ENCODE measurements at places on chromosomes 4 and X.

DNA sequence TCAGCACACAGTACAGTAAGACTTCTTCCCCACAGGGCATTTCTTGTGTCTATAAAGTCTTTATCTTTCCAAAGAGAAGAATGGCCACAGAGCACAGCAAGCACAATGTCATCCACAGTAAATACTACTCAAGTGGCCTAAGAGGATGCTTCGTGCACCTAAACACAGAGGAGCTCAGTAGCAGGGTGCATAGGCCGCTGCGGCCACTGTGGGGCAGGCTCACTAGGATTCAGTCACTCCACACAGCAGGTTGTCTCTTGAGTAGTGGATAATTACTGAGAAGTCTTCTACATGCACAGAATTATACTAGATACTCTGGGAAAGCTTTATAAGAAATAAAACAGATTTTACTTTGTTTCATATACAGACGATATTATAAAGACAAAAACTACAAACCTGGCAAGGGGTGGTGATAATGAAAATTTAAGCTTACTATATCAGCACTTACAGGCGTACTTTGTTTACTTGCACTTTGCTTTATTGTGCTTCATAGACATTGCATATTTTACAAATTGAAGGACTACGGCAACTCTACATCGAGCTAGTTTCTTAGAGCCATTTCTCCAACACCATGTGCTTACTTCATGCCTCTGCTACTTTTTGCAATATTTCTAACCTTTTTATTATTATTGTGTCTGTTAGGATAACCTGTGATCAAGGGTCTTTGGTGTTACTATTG is 78.5 kb downstream of the PRDM5 start:
- no peak for DNase-seq

- no peak for DNase-seq
These were observed 31.6 kb downstream of the SYNPO2 start for GRCh38 chr4:118920247-118920646.

GRCh38 chr4:24989327-24989726 is 41.4 kb downstream of the LGI2 start:
- DNase-seq, result no peak

GRCh38 chr4:138740816-138741745 is 274.5 kb upstream of the NOCT start:
- DNase-seq, result no peak

DNA sequence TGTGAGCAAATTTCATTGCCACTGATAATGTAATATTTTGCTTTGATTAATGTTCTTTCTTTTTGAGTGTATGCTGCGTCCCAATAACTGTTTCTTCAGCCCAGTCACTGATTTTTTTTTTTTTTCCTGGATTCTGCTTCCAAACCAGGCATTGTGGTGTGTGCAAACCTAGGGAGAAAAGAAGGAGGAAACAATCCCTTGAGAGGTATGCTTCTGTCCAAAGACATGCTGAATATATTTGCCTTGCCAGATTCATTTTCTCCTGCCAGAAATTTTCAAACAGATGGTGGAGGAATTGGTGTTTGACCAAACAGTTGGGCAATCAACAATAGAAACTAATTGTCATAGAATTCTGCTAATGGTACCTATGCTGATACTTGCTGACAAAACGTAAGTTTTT is 753.6 kb downstream of the RPA4 start:
- DNase-seq, result no peak

GRCh38 chr4:3871881-3872833 is 106.0 kb downstream of the ADRA2C start:
- DNase-seq, result no peak

DNA sequence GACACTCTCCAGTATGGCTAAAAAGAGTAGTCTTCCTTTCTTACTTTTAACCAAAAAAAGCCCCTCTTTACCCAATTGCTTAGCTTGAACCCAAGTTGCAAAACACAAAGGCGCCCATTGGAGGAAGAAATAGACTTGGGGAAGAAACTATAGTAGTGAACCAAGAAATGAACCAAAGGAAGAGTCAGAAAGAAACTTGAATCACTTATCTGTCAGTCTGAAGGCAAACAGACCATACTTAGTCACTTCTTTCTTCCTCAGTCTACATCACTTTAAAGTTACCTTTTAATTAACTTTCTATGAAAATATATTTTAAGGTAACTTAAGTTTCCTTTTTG is 161.4 kb upstream of the GIMD1 start:
- no peak for DNase-seq

- no peak for DNase-seq
These were observed 51.9 kb upstream of the PRPS1 start for GRCh38 chrX:107576392-107576791.

DNA sequence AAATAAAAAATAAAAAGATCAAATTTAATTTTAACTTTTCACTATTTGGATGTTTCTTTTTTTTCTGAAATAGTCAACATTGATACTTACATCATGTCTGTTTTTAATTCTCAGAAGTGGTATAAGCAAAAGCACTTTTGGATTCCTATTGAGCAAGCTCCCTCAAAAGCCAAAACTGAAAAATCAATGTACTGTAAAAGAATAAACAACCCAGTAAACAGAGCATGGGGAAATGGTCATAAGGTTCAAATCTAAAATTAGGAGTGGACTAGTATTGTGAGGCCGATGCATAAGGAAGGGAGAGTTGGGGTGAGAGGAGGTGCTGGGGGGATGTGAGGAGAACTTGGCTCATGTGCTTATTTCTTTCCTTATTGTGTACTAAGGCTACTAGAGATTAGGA is 37.9 kb downstream of the NUDT6 start:
- no peak for DNase-seq

GRCh38 chr4:10694151-10694827 is 9.7 kb upstream of the CLNK start:
- no peak for DNase-seq

DNA sequence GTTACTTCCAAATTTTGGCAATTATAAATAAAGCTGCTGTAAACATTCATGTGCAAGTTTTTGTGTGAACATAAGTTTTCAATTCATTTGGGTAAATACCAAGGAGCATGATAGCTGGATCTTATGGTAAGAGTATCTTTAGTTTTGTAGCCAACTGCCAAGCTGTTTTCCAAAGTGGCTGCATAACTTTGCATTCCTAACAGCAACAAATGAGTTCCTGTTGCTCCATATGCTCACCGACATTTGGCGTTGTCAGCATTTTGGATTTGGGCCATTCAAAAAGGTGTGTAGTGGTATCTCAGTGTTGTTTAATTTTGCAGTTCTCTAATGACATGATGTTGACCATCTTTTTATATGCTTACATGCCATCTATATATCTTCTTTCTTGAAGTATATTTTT is 208.5 kb downstream of the INPP4B start:
- no peak for DNase-seq

GRCh38 chrX:54991706-54992105 is 2.3 kb downstream of the PFKFB1 start:
- DNase-seq, result no peak

DNA sequence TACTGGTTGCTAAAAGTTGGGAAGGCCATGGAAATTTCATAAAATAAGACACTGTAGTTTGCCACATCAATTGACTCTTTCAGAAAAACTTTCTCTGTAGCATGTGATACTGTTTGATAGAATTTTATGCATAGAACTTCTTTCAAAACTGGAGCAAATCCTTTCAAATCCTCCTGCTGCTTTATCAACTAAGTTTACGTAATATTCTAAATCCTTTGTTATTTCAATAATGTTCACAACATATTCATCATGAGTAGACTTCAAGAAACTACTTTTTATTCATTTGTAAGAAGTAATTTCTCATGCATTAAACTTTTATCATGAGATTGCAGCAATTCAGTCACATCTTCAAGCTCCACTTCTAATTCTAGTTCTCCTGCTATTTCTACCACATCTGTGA is 199.3 kb downstream of the PCDH18 start:
- no peak for DNase-seq

DNA sequence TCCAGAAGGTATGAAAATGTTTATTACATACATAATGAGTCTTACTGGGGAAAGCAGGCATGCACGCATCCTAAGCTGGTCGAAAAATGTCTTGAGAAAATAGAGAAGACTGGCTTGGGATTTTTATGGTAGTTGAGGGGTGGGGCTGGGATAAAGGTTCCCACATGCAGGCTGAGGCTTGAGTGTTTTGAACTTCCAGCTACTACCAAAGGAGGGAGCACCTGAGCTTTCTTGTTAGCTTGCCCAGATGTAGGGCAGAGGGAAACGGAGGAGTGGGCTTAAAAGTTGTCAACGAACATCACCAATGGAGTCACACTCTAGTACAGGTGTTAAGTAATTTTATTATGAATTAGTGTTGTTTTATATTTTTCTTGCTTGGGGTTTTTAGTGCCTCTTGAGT is 39.6 kb upstream of the SRPX start:
- peak; percentile 20 for DNase-seq

- no peak for DNase-seq
These were observed 387.1 kb downstream of the PPP3CA start for GRCh38 chr4:100960232-100960631.

DNA sequence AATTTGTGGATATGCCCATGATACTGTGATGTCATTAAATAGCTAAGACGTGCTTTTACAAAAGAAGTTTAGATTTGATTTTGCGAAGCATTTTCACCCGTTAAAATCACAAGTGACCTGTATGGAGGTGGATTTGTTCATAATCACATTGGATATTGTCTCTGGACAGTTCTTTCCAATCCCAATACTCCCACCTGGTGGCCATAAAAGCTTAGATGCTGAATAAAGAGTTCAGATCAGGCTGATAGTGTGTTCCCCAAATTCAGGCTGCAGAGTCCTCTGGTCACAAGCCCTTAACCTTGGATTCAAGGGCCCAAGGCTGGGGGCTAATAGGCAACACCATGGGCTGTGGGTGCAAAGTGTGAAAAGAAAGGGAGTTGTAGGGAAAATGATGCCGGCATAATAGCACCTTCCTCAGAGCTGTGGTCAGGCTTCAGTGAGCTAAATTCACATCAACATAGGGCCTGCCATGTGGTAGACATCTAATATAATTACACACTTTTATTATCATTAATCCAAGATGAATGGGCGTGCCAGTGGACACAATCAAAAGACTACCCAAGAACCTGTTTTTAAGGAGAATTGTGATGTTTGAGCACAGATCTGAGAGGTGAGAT is 28.1 kb downstream of the SMIM43 start:
- no peak for DNase-seq

- no peak for DNase-seq
These were observed 410.4 kb upstream of the SMIM31 start for GRCh38 chr4:164343472-164343976.

- DNase-seq, result no peak
These were observed 1527.3 kb downstream of the TECRL start for GRCh38 chr4:62881901-62882300.

DNA sequence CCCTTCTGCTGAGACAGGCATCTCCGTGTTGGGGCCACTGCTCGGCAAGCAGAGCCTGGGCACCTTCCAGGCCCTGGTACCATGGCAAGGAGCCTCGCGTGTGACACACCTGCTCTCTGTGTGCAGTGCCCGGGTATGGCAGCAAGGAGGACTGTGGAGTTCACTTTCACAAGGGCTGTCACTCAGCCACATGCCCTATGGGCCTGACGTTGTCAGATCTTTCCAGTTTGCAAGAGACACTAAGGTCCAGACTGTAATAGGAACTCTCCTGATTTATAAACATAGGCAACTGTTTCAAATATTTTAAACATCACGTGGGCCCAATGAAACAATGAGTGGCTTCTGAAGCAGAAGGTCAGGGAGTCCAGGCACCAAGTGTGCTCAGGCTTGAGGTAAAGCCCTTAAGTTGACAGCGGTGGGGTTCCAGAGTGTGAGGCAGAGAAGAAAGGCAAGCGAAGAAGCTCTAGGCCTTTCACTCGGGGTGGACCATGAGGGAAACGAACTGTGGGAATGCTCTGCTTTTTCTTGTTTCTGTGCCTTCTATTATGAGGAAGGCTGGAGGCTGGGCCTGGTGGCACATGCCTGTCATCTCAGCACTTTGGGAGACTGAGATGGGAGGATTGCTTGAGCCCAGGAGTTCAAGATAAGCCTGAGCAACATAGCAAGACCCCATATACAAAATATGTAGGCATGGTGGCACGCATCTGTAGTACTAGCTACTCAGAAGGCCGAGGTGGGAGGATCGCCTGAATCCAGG is 108.6 kb upstream of the TRIM2 start:
- no peak for DNase-seq

- DNase-seq, result no peak
These were observed 40.0 kb downstream of the CHRDL1 start for GRCh38 chrX:110755611-110756010.

DNA sequence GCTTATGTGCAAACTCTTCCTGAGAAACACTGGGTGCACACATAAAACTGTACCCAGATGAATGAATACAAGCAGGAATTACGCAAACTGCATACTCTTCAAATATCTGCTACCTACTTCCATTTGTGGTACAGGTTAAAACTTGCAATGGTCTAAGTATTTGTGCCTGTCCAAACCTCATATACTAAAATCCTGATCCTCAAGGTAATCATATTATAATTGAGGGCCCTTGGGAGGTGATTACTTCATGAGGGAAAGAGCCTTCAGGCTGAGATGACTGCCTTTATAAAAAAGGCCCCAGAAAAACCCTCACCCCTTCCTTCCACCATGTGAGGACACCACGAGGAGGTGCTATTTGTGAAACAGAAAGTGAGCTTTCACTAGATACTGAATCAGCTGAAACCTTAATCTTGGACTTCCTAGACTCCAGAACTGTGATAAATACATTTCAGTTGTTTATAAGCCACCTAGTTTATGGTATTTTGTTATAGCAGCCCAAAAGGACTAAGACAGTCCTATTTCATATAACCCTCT is 1977.2 kb downstream of the PCDH7 start:
- no peak for DNase-seq

GRCh38 chrX:14079891-14080430 is 50.3 kb upstream of the GEMIN8 start:
- no peak for DNase-seq

GRCh38 chr4:138174981-138175794 is 67.0 kb downstream of the SLC7A11 start:
- DNase-seq, result peak; percentile 87

DNA sequence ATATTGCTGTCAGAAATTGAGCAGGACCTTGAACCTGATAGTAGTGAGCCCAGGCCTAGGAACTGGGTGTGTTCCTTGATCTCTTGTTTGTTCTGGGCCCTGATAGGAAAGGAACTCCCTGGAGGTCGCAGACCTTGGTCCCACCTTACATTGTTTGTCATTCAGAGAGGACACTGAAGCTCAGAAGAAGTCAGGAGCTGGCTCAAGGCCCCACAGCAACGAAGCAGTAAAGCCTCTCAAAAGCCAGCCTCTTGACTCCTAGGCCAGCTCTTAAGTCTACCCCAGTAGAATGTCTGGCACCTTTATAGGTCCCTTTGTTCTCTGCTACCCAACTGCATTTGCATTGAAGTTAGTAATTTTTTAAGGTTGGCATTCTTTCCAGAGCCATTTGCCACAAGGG is 46.8 kb downstream of the MAMLD1 start:
- no peak for DNase-seq

DNA sequence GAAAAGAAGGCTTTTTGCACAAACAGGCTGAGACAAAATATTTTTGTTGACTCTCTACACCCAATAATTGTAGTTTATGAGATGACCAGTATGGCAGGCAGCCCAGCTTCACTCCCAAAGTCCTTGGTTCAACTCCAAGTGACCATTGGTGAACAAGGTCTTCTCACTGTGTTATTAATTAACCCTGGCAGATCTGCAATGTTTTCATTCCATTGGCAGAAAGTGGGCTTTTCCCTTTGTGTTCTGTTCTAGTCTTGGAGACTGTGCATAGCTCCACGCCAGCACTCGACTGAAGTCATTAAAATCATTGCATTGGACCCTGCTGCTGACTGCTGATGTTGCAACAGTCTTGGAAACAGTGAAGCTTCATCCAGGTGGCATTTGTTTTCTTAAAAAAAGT is 277.3 kb upstream of the HAND2 start:
- no peak for DNase-seq

- DNase-seq, result no peak
These were observed 62.5 kb downstream of the SLAIN2 start for GRCh38 chr4:48403779-48404178.

- DNase-seq, result no peak
These were observed 51.1 kb upstream of the KDR start for GRCh38 chr4:55176497-55176896.
